ENCODE measurements at places on chromosomes 2 and 18.

GRCh38 chr2:44927985-44928482 lies 13.5 kb upstream of the SIX3 start:
- no peak for DNase-seq

DNA sequence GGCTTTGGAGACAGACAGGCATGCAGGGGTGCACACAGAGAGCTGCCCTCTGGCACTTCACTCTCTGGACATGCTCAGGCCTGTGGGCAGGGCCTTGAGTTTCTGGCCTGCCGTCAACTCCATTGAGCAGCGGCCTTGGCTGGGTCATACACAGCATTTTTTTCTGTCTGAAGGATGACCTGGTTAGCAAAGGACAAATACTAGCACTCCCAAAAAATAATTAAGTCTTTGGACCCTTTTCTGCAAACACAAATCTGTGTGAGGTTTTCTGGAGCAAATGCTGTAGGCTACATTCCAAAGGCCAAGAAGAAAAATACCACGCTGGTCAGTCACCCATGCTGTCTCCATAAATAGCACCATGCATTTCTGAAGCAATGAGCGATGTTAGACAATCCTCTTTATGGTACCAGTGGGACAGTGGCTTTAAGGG lies 124.7 kb upstream of the CTAGE1 start:
- DNase-seq: no peak

DNA sequence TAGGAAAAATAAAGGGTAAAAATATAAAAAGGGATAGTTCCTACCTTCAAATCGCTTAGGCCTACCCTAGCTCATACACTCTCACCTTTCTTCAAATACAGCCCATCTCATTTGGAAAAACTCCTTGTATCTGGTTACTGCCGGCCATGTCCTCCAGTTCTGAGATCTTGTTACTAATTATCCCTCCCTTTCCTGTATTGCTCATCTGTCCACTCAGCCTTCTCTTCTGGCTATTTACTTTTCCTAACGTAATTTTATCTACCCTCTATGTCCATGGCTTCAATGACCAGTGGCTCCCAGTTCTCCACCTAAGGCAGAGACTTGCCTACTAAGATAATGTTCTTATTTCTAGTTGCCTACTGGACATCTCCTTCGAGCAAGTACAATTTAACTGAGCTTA lies 342.9 kb upstream of the ACVR2A start:
- DNase-seq: no peak

GRCh38 chr2:26144953-26145680 lies 27.8 kb upstream of the GAREM2 start:
- peak; percentile 64 for DNase-seq

DNA sequence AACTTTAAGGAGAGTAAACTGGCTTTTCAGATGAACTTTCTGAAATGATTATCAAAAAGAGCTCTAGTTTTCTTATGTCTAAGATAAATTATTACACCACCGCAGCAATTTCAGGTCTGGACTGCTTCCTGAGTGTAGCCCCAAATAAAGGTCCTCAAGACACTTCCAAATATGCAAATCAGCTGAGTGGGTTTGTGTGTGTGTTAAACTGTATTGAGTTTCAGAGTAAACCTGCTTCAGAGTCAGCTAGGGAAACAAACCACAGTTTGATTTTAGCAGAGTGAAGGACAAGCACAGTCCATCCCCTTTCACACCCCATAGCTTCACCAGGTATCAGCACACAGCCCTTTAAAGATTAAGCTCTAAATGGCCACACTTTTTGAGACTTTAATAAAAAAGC lies 168.7 kb downstream of the NRXN1 start:
- no peak for DNase-seq

DNA sequence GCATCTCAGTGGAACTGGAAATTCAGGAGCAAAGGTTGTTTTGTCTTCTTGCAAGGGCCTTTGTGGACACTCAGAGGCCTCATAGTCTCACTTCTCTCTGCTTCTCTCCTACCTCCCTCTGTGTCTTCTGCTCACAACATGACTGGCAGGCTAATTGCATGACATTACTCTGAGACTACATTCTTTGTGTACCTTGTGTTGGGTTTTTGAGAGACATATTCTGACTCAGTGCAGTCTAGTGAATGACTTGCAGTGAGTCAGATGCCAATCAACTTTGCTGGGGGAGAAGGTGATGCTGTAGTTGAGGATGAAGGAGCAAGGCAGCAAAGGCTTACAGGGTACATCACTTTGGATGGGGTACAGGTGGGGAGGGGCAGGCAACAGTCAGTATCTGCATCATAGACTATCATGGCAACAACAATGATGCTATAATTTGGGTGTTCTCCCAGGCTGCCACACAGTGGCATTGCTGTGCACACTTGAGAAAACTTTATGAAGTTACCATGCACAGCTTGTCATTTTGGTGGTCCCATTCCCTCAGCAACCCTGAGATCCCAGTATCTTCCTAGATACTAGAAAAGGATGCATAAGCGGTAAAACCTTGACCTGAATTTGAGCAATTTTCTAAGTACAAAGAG lies 69.3 kb upstream of the SLC16A14 start:
- DNase-seq: no peak

- no peak for DNase-seq
Observed at GRCh38 chr2:231890896-231891513, 35.2 kb downstream of the NPPC start.

DNA sequence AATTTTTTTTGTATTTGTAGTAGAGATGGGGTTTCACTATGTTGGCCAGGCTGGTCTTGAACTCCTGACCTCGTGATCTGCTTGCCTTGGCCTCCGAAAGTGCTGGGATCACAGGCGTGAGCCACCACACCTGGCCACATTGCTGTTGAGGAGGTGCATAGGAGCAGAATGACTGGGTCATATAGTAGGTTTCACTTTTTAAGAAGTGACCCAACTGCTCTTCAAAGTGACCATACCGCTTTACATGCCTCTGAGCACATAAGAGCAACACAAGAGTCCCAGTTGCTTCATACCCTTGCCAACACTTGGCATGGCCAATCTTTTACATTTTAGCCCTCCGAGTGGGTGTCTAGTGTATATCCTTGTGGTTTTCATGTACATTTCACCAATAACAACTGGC lies 28.9 kb downstream of the RRM2 start:
- no peak for DNase-seq

DNA sequence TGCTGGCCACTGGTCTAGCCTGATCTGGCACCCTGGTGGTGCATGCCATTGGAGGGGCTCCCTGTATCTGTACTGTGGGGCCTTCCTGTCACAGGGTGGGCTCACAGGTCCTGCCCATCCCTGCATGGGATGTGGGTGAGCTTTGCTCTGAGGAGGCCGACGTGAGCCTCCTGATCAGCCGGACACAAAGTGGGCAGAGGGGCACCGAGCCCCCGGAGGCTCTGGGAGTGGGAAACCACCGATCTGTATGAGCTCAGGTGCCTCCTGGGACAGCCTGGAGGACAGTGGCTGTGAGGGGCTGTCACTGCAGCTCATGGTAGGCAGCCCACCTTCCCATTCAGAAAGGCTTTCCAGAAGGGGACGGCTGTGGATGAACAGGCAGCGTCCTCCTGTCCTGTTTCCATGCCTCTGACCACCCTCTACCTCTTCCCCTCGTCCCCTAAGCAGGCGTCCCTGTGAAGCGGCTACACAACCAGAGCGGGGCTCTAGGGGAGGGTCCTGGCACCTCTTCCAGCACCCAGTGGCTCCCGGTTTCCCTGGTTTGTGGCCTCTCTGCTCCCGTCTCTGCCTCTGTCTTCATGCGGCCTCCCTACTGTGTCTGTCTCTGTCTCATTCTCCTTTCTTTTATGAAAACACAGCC lies 112.5 kb upstream of the OTOS start:
- DNase-seq: no peak

DNA sequence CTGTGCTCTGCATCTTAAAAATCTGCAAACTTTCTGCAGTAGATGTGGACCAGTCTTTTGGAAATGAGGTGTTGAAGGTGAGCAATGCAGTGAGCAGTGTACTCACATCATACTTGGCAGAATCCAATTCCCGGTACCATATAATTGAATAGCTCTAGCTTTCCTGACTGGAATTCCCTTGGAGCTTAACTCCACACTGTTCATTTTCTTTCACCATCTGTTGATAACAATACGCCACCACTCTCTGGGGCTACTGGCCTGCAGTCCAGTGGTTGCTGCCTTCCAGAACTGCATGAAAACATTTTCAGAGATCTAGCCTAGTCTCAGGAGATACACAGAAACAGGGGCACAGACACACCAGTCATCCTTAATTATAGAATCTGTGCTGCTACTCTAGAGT lies 820.0 kb upstream of the NXPH2 start:
- no peak for DNase-seq

DNA sequence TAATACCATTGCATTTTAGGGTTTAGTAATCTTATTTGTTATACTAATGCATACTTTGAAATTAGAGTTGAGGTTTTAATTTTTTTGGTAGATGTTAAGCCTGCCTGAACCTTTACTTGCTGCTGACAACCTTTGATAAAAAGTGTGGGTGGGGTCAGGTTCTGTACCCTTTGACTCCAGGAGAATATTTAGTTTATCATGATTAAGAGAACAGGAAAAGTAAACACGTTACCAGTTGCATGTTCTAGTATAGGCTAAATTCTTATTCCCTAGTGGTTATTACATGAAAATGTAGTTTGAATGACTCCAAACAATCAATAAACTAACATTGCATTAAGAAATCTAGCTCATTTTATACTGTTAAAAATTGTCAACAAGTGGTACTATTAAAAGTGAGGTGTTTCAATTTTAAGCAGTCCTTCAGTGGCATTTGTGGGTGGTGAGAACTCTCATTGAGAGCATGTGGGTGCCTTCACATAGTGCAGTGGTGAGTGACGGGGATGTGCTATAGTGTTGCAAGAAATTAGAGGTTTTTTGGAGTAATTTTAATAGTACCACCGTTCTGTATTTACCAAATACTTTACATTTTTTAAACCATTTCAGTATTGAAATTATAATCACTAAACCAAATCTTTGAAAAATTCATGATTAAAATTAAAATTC lies 29.9 kb downstream of the PHLPP1 start:
- no peak for DNase-seq

- DNase-seq: no peak
Observed at GRCh38 chr2:99883358-99883757, 259.0 kb downstream of the AFF3 start.

- DNase-seq: no peak
Observed at GRCh38 chr2:187093771-187094412, 244.9 kb upstream of the ZSWIM2 start.

DNA sequence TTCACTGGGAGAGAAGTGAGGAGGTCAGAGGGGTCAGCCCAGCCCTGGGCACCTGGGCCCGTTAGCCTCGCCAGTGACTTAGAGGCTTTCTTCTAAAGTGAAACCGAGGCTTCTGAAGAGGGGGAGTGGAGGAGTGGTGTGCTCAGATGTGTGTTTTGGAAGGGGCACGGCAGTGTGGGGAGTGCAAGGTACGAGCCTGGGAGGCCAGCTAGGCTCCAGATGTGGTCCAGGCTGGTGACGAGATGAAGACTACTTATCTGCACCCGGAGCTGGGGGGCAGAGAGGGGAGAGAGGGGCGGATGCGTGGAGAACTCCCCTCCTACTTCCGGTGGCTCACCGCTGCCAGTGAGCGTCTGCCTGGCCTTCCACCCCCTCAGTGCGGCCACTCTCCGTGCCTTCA lies 371.3 kb upstream of the HS6ST1 start:
- DNase-seq: no peak

DNA sequence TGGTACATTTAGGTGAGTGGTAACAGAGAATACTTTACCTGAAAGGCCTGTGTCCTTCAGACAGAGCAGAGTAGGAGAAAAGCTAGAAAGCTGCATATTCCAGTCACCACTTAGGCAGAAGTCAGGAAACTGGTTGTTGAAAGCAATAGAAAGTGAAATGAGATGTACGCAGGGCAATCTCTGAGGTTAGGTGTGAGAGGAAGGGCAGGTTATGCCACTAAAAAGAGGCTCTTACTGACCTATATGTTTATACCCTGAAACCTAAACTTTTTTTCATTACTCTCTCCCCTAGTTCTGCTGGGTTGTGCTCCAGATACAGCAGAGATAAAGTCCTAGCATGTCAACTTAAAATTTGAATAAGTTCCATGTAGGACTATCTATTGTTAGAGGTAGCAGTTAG lies 93.5 kb downstream of the COX7A2L start:
- no peak for DNase-seq

DNA sequence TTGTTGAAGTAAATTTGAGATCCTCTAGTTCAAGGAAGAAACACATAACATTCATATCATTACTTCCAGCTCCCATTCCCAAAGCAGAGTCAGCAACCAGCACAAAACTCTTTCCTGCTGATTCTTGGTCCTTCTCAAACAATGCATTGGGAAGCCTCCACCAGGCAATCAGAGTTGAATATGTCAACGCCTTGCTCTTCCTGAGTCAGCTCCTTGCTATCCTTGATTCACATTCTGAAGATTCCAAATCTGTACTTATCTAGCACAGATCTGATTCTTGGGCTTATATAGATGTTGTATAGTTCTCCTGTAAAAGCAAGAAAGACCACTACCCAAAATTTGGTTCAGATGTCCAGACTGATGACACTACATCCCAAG lies 29.6 kb downstream of the CFAP210 start:
- DNase-seq: no peak

DNA sequence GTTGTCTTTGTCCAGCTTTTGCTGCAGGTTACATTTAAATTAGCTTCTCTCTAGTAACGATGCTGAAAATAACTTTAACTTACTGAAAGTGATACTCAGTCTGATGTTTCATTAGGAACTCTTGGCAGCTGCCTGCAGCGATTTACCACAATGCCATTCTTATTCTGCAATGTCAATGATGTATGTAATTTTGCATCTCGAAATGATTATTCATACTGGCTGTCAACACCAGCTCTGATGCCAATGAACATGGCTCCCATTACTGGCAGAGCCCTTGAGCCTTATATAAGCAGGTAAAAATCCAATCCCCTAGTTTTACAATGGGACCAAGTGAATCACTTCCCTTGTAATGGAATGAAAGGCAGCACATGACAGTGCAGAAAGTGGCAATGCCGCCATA lies 16.3 kb upstream of the MFF start:
- DNase-seq: no peak

GRCh38 chr18:44051026-44051425 lies 629.7 kb upstream of the SETBP1 start:
- DNase-seq: no peak

- no peak for DNase-seq
Observed at GRCh38 chr18:52963481-52963880, 623.5 kb downstream of the DCC start.

- DNase-seq: no peak
Observed at GRCh38 chr2:160445673-160446072, 47.9 kb downstream of the RBMS1 start.

DNA sequence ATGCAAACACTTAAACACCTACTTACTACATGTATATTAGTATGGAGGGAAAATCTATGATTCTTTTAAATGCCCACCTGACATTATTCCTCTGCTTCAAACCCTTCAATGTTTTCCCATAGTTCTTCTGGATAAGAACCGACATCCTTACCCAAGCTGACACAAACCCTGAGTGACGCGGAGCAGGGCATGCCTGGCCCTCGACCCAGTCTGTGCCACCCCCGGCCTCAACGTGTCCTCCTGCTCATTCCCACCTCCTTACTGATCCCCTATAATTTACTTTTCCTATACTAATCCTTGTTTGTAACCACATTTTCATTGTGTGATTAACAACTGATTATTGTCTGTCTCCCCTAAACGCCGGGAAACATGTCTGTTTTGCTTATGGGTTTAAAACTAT lies 17.5 kb downstream of the KIDINS220 start:
- DNase-seq: no peak
